ENCODE measurements at places on chromosomes 16 and 17.

DNA sequence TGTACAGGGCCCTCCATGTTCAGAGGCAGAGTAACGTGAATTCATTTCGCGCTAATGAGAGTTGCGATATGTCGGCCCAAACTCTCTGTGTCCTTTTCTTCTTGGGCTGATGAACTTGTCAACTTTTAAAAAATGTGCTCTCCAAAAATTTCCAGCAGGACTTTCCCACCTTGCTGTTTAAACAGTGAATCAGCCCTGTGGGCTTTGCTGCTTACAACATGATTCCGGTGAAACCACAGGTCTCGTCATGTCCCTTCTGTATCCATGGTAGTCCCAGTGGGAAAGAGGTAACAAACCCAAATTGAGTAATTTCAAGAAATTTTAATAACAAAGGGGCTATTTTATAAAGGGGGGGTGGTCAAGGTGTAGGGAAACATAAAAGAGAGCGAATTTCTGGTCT lies 612.9 kb downstream of the MAF start:
- no peak for DNase-seq

DNA sequence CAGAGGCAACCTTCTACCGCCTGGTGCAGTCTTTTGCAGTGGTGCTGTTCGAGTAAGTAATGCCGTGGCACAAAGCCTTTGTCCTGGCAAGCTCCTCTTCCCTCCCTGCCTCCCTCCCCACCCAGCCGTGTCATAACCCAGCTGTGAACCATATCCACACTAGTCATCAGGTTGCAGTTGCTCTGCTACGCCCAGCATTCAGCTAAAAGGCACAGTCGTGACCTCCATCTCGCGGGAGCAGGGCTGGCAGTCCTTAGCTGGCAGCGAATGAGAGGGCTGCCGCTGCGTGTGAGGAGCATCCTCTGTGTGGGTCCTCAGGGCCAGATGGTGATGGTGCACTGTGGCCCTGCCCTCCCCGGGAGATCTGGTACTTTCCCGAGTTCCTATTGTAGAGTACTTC lies 39.3 kb downstream of the CIBAR2 start:
- no peak for DNase-seq

GRCh38 chr17:17385491-17385890 lies 82.3 kb downstream of the NT5M start:
- DNase-seq = no peak

- no peak for DNase-seq
These were observed 6.3 kb upstream of the NFATC3 start for GRCh38 chr16:68078701-68079375.

- no peak for DNase-seq
These were observed 17.8 kb downstream of the ENPP7 start for GRCh38 chr17:79748295-79749099.

DNA sequence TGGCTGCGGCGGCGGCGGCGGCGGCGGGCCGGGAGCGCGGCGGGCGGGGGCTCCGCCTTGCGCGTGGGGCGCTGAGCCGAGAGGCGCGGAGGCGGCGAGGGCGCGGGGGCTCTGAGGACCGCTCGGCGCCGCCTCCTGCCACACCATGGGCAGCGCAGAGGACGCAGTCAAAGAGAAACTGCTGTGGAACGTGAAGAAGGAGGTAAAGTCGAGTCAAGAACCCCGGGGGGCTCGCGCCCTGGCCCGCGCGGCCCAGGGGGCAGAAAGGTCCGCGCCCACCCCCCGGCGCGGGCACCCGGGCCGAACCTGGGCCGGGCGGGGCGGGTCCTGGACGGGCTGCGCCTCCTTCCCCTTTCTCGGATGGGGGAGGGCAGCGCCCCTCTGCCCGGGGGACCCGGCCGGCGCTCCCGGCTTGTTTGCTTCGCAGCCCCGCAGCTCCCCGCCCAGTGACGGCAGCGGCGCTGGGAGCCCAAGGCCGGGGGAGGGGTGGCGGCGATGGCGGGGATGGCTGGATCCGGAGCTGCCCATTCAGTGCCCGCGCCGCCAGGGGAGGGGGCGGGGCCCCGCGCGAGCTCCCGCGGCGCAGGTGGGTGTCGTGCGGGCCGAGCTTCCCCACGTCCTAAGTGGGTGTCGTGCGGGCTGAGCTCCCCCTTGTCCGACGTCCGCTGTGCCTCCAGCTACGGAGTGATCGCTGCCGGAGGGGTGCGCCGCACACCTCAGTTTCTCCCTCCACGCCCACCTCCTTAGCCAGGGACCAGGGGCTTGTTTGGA lies 428 bp downstream of the SGSM2 start:
- DNase-seq = peak; percentile 11

GRCh38 chr16:86303787-86304678 lies 206.3 kb upstream of the FOXF1 start:
- no peak for DNase-seq

DNA sequence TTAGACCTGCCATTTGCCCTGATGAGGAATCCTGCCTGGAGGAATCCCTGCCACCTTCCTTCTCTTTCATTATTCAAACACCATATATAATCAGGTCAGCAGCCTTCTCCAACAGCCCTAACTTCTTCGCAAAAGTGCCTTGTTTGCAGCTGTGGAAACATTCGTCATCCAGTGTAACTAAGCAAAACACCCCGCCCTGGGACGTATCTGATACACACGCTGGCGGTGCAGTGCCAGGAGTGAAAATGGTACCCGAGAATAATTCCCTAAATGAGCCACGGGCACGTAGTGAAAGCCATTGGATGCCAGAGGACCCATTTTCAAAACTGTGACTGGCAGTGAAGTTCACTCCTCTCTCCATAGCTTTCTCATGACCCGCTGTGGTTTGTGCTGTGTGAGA lies 73.7 kb downstream of the IRX3 start:
- DNase-seq = no peak

GRCh38 chr17:48174833-48175523 lies 67.4 kb downstream of the SNX11 start:
- peak; percentile 73 for DNase-seq

- DNase-seq = no peak
These were observed 78.1 kb upstream of the GNAO1 start for GRCh38 chr16:56113223-56113622.

DNA sequence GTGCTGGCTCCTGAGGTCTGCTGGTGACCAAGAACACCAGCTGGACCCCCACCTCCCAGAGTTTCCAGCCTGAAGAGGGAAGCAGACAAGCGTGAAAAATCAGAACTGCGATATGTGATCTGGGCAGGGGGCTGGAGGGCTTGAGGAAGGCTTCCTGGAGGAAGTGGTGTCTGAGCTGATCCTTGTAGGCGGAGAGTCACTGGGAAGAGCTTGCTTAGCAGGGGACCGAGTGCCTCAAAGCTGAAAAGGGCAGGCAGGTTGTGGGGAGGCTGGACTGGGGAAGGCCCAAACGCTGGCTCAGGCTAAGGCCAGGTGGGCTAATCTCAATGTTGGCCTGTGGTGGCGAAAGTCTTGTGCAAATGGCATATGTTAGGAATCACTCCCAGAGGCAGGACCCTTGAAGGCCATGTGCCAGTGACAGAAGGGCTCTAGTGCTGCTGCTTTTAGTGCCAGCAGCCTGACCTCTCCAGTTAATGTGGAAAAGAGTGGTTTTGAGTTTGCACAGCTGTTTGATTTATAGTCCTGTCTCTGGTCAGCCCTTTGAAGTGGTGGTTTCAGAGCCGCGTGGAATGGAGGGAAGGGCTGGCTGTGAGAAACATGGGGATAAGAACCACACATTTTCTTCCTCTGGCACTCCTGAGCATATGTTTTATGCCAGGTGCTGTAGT lies 85.3 kb upstream of the LGALS9 start:
- peak; percentile 85 for DNase-seq

- no peak for DNase-seq
These were observed 42.2 kb downstream of the TENT4B start for GRCh38 chr16:50195276-50195675.

DNA sequence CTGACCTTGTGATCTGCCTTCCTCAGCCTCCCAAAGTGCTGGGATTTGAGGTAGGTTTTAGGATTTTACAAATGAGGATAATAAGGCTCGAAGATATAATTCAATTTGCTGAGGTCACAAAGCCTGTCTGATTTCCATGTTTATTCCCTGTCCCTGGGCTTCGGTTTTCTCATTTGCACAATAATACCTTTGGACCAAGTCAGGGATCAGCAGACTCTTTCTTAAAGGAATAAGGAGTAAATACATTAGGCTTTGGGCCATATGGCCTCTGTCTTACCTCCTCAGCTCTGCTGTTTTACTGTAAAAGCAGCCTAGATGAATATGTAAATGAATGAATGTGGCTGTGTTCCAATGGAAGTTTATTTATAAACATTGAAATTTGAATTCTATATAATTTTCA lies 442.8 kb downstream of the HS3ST4 start:
- DNase-seq = no peak

DNA sequence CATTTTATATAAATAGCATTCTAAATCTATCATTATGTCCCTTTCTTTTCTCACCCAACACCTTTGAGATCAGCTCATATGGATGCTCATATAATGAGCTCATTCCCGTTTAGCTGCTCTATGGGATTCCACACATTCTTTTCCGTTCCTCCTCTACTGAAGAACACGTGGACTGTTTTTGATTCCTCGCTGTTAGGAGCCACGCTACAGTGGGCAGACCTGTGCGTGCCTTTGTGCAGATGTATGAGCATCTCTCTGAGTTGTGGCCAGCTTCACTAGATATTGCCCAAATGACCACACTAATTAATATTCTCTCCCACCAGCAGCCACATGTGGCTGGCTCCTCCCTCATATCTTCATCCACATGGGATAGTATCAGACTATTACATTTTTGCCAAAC lies 6.0 kb upstream of the TNFRSF13B start:
- DNase-seq = no peak

DNA sequence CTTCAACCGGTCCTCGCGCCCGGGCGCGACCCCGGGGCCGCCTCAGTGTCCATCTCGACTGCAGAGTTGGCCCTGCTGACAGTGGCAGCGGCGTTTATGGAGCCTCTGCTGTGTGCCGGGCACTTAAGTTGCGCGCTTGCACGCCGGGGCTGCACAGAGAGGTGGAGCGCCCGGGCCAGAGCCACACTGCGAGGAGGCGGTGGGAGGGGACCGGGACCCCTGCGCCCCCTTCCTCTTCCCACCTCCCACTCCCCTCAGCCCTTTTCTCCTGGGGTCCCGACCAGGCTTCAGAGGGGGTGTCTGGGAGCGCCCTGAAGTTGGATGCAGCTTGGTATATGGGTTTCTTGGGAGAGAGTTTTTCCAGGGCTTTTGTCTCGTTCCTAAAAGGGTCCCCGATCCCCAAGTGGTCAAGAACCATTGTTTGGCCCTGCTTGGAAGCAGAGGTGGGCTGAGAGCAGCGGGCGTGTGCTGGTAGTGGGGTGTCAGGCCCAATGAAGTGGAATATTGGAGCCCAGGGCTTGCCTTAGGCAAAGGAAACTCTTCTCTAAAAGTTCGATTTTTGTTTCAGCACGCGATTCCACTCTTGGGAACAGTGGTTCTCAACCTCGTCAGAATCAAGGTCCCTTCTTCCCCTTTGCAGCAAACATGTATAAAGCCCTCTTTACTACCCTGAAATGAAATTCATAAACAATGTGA lies 605 bp downstream of the MRTFB start:
- DNase-seq = no peak

DNA sequence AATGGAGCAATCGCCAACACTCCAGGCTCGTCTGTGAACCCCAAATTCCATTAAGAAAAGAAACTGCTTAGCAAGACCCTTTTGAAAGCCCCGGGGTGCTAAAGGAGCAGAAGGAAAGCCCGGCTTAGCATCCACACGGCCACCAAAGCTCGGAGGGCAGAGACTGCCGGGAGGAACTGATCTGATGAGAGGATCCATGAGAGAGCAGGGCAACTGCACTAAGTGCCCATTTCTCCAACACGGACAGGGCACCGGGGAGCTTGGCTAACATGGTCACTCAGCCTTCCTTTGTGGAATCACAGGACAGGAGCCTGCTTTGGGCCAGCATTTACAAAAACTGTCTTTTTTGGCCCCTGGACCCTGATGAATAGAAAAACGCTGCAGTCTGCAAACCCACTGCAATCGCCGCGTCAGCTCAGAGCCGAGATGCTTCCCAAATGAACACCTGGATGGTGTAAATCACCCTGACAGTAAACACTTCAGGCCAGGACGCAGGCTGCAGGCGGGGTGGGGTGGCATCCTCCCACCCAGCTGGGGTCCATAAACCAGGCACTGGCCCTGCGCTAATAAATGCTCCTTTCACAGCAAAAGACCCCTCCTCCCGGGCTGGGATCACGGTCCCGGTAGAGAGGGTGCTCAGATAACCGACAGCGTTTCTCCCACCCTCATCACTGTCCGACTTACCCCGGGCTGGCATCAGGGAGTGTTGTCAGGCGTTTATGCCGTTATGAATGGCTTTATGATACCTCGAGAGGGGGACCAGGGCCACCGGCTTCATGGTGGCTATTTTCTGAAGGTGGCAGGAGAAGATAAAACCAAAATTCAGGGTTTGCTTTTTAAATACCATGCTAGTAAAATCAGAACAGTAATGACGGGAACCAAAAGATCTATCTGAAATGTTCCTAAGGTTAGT lies 299.5 kb downstream of the IRF8 start:
- DNase-seq = peak; percentile 62

- DNase-seq = no peak
These were observed 21.4 kb upstream of the ZFP90 start for GRCh38 chr16:68517606-68518166.

DNA sequence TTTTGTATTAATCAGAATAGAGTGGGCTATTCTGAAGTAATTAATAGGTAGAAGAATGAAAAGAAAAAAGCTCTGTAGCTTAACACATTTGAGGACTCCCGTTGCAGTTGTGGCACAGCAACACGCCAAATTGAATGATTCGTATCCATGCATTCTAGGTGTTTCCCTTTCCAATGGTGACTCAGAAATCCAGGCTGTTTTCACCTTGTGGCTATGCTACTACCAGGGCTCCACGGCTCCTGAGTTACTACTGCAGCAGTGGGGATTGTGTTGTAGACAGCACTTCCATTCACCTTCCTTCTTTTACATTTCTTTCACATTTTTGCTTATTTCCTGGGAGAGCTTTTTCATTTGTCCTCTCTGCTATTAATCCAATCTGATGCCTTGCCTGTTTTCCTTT lies 1616.4 kb downstream of the CDH8 start:
- DNase-seq = no peak

DNA sequence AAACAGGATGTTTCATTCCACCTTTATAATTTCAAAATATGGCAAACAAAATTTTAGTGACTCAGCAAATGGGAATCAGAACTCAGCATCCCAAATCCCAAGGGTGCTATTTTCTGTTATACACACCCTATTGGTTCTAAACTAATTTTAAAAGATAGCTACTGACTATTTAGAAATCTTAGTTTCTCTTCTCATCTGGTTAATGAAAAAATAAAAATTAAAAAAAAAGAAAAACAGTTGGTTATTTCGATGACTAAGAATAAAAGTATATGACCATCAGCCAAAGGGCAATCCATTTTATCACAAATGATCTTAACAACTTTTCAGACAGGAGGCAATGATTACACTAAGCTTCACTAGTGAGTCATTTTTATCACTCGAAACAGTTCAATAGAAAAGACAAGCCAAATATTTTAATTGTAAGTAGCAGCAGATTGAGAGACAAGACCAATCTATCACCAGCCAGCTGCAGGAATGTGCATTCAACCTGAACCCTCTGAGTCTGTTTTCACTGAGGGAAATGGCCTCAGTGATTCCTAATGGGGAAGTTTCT lies 15.2 kb downstream of the PHLPP2 start:
- no peak for DNase-seq

- peak; percentile 48 for DNase-seq
These were observed 50.4 kb downstream of the OR1D5 start for GRCh38 chr17:3012926-3013581.

Measured in SHP77 treated with DMSO at 0.1 percent for 48 hours (cell line).